ENCODE measurements at places on chromosomes 7 and 10. TPM values are rescaled to one million over a fixed set of nuclear protein-coding genes. Genes with fewer than 3 reads are reported as not detected.

DNA sequence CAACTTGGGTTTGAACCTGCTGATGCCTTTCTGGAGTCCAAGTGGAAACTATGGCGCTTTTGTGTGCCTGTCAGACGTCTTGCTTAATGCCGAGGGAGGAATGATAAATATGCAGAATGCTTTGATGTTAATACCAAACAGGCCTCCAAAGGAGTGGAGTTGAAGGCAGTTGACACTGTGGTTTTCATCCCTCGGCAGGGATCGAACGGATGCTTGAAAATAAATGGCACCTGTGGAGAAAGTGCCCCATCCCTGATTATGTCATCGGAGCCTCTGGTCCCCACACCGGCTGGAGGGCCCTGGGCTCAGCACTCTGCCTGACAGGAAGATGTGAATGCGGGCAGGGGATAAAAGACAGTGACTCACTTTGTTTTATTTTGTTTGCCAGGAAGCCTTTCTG is 148.7 kb upstream of the GPR26 start:
- no peak for DNase-seq
- H3K27ac ChIP-seq = no peak overlapping the region
- no peaks in the 10 kb centered on the region for H3K36me3 ChIP-seq
- H3K4me3 ChIP-seq = no peak overlapping the region

The TFEC gene
- not detected for total RNA-seq

GRCh38 chr7:135151533-135151932 is 3.7 kb downstream of the TMEM140 start:
- H3K27ac ChIP-seq = no peak overlapping the region
- H3K27me3 ChIP-seq = no peaks in the 10 kb centered on the region
- no peak for DNase-seq
- H3K4me1 ChIP-seq = no peaks in the 10 kb centered on the region
- H3K36me3 ChIP-seq = no peaks in the 10 kb centered on the region
- H3K4me3 ChIP-seq = no peak overlapping the region

DNA sequence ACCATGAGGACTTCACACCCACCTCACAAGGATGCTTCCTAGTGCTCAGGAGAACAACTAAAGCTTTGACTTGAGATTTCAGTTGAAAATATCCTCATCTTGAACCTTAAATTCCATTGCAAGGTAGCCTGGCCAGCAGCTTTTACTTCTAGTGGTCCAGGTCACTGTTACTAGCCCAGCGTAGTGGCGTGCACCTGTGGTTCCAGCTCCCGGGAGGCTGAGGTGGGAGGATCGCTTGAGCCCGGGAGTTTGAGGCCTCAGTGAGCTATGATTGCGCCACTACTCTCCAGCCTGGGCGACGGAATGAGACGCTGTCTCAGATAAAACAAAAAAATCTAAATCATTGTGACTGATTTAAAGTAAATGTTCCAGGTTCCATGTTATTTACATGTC is 28.3 kb upstream of the PRKAR1B start:
- no peak overlapping the region for H3K4me3 ChIP-seq
- no peak overlapping the region for H3K27ac ChIP-seq
- no peak for DNase-seq
- no peaks in the 10 kb centered on the region for H3K4me1 ChIP-seq
- H3K36me3 ChIP-seq = peaks cover 14% of the 10 kb centered on the region

GRCh38 chr10:86727470-86727869 is 28.9 kb upstream of the BMPR1A start:
- H3K27ac ChIP-seq = no peak overlapping the region
- no peaks in the 10 kb centered on the region for H3K27me3 ChIP-seq
- DNase-seq = no peak
- H3K4me3 ChIP-seq = no peak overlapping the region
- H3K36me3 ChIP-seq = no peaks in the 10 kb centered on the region

GRCh38 chr7:150721970-150722373 is 5.6 kb downstream of the GIMAP1 start:
- H3K27ac ChIP-seq = no peak overlapping the region
- no peak for DNase-seq
- no peaks in the 10 kb centered on the region for H3K27me3 ChIP-seq
- H3K4me1 ChIP-seq = no peaks in the 10 kb centered on the region

- H3K4me1 ChIP-seq = no peaks in the 10 kb centered on the region
- no peaks in the 10 kb centered on the region for H3K36me3 ChIP-seq
- DNase-seq = no peak
- H3K27ac ChIP-seq = no peak overlapping the region
These were observed 471.3 kb upstream of the AUTS2 start for GRCh38 chr7:69126896-69127479.

- H3K36me3 ChIP-seq = peaks cover 8% of the 10 kb centered on the region
- DNase-seq = no peak
- H3K4me3 ChIP-seq = no peak overlapping the region
- peaks cover 2% of the 10 kb centered on the region for H3K4me1 ChIP-seq
- H3K27me3 ChIP-seq = no peaks in the 10 kb centered on the region
These were observed 54.5 kb downstream of the CUL2 start for GRCh38 chr10:35035606-35036005.
